ENCODE measurements at places on chromosomes 16 and 17.

DNA sequence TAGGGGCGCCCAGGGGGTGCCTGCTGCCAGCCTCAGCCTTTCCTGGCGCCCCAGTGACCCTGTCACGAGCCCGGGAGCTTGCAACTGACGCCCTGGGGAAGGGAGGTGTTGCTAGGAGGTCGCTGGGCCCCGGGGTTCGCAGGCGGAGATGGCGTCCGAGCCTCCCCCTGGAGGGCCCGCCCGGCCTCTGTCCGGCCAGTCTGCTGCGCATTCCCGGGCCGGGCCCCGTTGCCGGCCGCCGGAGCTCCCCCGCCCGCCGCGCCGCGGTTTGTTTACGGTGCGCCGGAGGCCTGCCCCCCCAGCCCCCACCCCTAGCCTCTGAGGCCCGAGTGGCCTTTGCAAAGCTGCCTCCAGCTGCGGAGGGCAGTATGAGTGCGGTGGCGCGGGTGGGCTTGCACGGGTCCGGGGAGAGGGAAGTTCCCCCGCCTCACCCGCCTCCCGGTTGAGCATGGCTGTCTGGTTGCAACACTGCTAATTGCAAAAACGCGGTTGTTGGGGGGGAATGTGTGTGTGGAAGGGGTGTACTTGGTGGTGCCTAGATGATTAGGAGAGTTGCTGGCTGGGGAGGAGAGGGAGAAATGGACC lies 514 bp downstream of the THRA start:
- DNase-seq: no peak

GRCh38 chr17:29369831-29370735 lies 20.1 kb upstream of the TAOK1 start:
- DNase-seq: peak; percentile 55

- DNase-seq: no peak
Observed at GRCh38 chr16:77668201-77668600, 54.1 kb upstream of the NUDT7 start.

DNA sequence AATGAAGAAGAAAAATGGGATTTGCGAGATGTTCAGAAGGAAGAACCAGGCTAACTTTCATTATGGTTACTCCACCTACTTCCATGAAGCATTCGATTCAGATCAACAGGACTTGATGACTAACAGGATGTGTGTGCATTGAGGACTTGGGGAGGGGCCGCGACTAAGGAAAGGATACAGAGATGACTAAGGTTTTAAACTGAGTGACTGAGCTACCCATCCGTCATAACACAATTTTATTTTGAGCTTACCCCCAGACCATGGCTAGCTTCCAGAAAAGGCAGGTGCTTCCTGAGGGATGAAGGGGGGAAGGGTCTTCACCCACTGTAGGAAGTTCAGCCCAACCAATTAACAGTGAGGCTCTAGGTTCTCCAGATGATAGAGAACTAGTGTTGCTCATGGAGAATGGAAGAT lies 2.5 kb upstream of the CDYL2 start:
- DNase-seq: peak; percentile 11

DNA sequence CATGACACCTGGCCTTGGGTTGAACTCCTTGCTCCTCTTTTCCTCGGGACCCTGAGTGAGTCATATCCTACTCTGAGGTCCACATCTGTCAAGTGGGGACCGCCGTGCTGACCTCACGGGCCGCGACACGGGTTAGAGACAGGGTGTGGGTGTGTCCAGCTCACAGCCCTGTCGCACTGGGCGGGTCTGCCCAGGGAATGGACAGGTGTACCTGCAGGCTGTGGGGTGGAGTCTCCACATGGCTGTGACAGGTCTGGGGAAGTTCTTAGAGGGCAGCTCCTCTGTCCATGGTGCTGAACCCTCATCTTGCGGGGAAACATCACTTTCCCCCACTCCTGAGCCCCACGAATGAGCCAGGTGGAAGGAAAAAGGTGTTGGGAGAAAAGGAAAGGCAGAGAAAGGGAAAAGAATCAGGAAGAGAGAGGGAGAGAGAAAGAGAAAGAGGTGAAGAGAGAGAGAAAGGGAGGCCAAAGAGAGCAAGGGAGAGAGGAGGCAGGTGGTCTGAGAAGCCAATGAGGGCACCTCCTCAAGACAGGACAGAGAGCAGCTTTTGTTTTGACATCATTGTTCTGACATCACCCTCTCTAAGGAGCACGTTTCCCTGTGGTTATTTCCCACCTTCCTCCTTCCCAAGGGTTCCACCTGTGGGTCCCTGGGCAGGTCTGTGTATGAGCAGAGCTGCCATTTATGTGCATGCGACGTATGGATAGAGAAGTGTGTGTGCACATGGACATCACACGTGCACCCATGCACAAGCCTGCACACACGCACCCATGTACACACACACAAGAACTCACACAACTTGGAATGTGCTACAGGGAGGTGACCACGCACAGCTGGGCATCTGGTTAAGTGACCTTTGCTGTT lies 32.6 kb upstream of the CBFA2T3 start:
- no peak for DNase-seq

DNA sequence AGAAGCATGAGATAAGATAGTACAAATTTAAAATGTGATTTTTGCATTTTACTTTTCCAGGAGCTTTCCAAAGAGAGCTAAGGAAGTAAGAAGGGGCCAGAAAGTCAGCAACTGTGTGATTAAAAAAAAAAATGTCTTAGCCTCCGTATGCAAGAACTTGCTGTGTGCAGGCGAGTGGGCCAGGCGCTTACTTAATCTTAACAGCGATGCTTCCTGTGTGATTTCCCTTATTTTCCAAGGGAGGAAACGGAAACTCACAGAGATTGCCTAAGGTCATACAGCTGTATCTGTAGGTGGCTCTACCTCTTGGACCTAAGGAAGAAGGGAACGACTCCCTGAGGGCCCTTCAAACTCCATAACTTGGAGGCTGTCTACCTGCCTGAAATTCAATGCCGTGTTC lies 11.1 kb downstream of the HS3ST3B1 start:
- DNase-seq: no peak

GRCh38 chr17:65085397-65085796 lies 28.9 kb upstream of the GNA13 start:
- no peak for DNase-seq

DNA sequence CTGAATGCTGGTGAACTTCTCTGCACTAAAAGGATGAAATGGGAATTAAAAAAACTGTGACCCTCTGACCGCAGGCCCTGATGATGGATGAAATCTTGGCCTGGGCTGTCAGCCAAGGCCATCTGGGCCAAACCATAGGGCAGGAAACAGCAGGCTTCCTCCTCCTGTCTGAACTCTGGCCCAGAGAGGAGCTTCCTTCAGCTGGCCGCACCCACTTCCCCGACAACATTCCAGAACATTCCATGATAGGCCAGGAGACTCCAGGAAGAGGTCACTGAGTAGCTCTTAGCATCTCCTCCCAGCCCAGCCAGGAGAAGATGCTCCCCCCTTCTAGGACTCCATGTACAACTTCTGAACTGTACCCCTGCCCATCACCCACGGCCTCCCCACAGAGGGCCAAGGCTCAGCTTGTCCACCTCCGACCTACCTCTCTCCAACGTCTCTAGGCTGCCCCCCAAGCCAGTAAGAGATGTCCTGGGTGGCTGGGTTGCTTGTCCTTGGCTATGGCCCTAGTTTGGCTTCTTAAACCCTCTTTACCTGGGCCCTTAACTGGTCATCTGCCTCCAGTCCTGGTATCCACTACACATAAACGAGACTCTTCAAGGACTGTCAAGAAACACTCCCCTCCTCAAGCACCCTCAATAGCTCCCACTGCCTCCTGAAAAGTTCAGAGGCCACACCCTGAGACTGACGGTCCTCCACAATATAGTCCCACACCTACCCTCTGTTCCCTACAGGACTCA lies 1.7 kb downstream of the RPH3AL start:
- DNase-seq: no peak

GRCh38 chr17:36498560-36499300 lies 12.2 kb downstream of the ZNHIT3 start:
- DNase-seq: no peak

DNA sequence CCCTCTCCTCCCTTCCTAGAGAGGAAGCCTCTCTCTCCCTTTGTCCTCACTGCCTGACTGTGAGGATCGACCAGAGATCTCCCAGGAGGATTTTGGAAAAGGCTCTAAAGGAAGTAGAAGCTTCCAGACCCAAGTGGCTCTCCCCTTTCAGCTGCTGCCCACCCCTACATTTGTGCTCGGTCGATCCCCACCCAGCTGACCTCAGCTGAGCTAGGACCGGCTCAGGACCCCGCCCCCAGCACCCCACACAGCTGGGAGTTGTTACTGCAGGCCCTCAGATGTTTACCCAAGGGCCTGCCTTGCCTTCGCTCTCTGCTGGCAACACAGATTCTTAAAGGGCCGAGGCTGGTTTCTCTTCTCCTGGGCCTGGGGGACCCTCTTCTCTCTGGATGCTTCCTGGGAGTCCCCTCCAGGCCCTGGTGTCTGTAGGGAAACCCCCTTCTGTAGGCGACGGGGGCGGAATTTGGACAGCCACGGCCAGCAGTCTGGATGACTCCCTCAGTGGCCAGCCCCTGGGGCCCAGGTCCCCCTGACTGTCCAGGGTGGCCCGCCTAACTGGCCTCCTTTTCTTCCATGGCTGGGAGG lies 26.9 kb upstream of the TIMP2 start:
- no peak for DNase-seq

DNA sequence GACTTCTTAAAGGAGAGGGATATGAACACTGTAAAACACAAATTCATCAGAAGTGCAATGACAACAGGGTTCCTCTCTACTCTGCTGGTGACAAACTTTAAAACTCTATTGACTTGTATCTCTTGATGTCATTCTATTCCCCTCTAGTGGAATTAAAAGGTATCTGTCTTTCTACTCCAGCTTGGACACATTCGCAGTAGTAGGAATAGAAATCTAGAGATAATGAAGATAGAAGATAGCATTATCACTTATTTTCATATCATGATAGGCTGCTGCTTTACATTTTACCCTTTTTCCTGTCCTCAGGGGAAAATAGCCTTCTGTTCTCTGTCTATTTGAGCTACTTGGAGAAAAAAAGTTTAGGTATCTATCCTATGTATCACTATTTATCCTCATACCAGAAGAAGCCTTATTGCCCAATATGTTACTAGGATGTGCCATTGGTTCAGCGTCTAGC lies 209.6 kb upstream of the CACNG5 start:
- DNase-seq: no peak

- no peak for DNase-seq
Observed at GRCh38 chr16:84607694-84608093, 10.2 kb downstream of the COTL1 start.

DNA sequence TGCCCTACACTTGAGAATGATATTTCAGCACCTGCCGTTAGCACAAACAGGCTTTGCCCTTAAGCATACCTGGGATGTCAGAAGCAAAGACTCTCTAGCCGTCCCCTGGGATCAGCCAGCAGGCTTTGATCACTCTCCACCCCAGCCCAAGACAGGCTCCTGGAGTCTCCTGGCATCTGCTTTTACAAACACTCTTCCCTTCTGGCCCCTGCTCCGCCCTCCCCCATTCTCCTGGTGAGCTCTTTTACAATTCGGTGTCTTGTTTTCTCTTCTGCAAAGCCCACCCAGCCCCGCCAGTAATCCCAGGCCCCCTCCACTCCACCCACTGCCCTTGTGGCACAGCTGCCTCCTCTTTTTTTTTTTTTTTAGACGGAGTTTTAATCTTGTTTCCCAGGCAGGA lies 50.4 kb downstream of the KATNIP start:
- DNase-seq: no peak

DNA sequence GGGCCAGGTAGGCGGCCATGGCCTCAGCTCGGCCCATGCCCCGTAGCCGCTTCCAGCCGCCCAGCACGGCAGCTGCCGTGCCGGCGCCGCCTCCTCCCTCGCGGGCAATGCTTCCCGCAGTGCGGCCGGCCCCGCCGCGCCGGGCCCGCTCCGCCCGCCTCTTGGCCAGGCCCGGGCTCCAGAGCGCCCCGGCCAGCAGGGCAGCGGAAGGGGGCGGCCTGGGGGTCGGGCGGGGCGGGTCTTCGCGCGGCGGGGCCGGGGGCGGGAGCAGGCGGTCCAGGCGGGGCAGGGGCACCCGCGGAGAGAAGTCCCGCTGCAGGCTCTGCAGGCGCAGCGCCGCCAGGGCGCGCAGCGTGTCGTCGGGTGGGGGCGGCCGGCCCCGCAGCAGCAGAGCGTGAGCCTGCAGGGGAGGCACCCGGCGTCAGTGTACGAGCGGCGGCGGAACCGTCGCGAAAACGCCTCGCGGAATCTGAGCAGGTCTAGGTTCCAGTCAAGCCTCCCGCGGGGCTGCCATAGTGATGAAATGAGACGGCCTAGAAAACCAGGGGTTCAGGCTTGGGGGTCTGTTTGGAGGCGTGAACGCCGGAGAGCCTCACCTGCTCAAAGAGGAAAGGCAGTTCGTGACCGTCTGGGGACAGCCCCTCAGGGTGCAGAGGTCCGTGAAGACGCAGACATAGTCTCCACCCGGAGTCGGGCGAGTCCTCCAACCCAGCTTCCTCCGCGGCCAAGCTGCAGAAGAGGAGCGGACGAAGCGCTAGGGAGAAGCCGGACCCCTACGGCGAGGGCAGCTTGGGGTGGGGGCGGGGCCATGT lies 6.6 kb downstream of the PLEKHH3 start:
- no peak for DNase-seq

DNA sequence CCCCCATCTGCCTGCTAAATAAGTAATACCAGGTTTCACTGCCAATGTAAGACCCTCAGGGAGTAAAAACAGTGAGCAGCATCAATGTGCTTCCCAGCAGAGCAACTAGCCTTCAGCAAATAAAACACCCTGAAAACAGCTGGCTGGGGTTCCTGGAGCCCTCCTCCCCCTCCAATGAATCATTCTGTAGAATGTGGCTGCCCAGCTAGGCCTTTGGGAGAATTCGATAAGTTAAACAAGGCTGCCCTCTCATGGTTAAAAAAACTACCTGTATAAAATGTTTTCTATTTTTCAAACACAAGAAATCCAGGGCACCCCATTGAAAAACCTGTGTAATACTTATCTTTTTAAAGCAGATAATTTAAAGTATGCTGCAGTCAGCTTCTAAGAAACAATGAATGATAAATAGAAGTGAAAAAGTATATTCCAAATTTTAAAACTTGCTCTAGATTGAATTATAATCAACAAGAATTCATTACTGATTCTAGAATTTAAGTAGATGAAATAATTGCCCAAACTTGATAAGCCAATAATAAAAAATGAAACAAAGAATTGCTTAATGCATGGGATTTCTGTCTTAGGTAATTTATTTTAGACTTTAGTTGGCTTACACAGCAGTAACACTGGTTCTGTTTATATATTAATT lies 9.4 kb upstream of the TOM1L1 start:
- peak; percentile 57 for DNase-seq

GRCh38 chr16:68857479-68857878 lies 14.1 kb downstream of the TANGO6 start:
- DNase-seq: no peak

Measured in AG04450 (cell line).